ENCODE measurements at places on chromosomes 7 and 10.
A peak's percentile ranks its signal among the peaks of the same experiment; 100 is the strongest.

DNA sequence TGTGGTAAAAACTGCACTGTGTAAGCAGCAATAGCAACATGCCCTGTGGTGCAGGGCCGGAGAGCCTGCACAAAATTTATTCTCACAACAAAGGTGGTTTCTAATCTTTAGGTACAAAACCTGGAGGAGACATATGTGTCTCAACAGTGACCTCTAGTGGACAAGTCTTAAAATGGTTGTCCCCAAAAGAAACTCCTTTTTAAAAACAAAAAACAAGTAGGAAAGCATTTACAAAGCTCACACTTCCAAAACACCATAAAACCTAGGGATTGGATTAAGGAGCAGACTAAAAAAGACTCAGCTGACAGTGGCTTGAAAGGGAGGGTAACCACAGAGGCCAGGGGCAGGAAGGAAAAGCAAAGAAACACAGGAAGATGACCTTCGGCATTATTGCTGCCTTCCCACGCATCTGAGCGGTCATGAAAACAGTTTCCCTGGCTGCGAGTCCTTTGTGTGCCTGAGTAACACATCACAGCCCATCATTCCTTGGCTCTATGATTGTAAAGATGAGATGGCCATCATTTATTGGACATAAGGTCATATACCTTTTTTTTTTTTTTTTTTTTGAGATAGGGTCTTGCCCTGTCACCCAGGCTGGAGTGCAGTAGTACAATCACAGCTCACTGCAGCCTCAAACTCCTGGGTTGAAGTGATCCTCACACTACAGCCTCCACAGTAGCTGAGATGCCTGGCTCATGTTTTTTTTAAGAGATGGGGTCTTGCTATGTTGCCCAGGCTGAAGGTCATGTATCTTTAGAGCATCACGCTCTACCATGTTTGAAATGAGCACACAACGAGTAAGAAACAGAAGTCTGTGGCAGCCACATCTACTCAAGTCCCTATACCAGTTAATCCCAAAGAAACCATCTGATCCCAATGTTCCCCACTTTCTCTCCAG lies 39.5 kb downstream of the RSU1 start:
- no peak overlapping the region for H3K4me3 ChIP-seq
- DNase-seq = no peak
- no peaks in the 10 kb centered on the region for H3K36me3 ChIP-seq

- H3K27ac ChIP-seq = no peak overlapping the region
- DNase-seq = no peak
- H3K27me3 ChIP-seq = peaks cover 89% of the 10 kb centered on the region
- H3K36me3 ChIP-seq = no peaks in the 10 kb centered on the region
Observed at GRCh38 chr10:15871823-15872222, 11.5 kb upstream of the MINDY3 start.

DNA sequence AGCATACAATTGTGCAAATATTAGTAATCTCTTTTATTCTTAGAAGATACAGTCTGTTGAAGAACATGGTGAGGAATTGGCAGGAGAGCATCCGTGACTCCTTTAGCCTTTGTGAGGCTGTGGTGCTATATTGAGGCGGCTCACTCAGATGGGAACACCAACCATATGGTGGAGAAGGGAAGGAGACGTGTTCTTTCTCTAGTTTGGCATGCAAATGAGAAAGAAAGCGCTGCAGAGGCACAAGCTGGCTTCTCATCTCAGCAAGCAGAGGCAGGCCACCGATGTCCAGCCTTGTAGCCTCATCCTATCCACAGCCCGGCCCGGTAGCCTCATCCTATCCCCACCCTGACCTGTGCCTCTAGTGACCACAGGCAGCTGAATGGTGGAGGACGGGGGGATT lies 288.3 kb downstream of the CAMK1D start:
- no peaks in the 10 kb centered on the region for H3K36me3 ChIP-seq
- H3K27ac ChIP-seq = no peak overlapping the region
- DNase-seq = no peak

GRCh38 chr7:55382251-55382650 lies 17.1 kb downstream of the LANCL2 start:
- H3K36me3 ChIP-seq = peaks cover 49% of the 10 kb centered on the region
- no peak overlapping the region for H3K27ac ChIP-seq
- H3K4me3 ChIP-seq = no peak overlapping the region
- peaks cover 6% of the 10 kb centered on the region for H3K4me1 ChIP-seq
- no peak for DNase-seq

GRCh38 chr7:32658467-32658869 lies 163.2 kb downstream of the AVL9 start:
- no peaks in the 10 kb centered on the region for H3K36me3 ChIP-seq
- H3K27me3 ChIP-seq = no peaks in the 10 kb centered on the region
- H3K4me3 ChIP-seq = no peak overlapping the region
- no peaks in the 10 kb centered on the region for H3K4me1 ChIP-seq
- no peak for DNase-seq

- no peak overlapping the region for H3K4me3 ChIP-seq
- H3K27ac ChIP-seq = no peak overlapping the region
- peaks cover 1% of the 10 kb centered on the region for H3K4me1 ChIP-seq
- H3K36me3 ChIP-seq = no peaks in the 10 kb centered on the region
- H3K27me3 ChIP-seq = no peaks in the 10 kb centered on the region
Observed at GRCh38 chr7:37409461-37409860, 39.2 kb downstream of the ELMO1 start.

- H3K4me3 ChIP-seq = no peak overlapping the region
- DNase-seq = no peak
Observed at GRCh38 chr10:17113889-17114540, 15.6 kb downstream of the CUBN start.

DNA sequence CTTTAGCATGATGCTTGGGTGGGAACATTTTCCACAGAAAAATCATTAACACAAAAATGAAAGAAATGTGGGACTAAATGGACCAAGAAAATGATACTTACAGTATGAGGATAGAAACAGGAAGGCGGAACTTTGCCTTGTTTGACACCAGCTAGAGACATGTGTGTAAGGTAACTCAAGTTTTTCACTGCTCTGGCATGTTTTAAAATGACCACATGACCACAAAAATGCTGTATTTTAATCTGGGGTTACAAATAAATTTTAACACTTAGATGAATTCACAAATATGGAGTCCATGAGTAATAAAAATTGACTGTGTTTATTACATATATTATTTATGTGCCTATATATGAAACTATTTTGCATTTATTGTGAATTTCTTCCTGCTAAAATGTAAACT lies 100.9 kb upstream of the PHYHIPL start:
- peaks cover 2% of the 10 kb centered on the region for H3K4me1 ChIP-seq
- H3K4me3 ChIP-seq = no peak overlapping the region
- H3K27ac ChIP-seq = no peak overlapping the region
- no peak for DNase-seq
- H3K27me3 ChIP-seq = no peaks in the 10 kb centered on the region
- H3K36me3 ChIP-seq = no peaks in the 10 kb centered on the region

DNA sequence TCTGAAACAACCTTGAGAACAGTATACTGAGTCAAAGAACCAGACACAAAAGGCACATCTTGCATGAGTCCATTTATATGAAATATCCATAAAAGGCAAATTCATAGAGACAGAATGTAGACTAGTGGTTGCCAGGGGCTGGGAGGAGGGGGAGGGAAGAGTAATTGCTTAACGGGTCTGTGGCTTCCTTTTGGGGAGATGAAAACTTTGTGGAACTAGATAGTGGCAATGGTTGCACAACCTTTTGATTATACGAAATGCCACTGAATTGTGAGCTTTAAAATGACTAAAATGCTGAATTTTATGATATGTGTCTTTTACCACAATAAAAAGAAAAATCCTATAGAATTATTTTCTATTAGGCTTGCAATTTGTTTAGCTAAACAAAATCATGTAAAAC lies 16.8 kb downstream of the ADRB1 start:
- no peak overlapping the region for H3K4me3 ChIP-seq
- H3K27ac ChIP-seq = no peak overlapping the region
- H3K36me3 ChIP-seq = no peaks in the 10 kb centered on the region
- H3K27me3 ChIP-seq = peaks cover 14% of the 10 kb centered on the region

DNA sequence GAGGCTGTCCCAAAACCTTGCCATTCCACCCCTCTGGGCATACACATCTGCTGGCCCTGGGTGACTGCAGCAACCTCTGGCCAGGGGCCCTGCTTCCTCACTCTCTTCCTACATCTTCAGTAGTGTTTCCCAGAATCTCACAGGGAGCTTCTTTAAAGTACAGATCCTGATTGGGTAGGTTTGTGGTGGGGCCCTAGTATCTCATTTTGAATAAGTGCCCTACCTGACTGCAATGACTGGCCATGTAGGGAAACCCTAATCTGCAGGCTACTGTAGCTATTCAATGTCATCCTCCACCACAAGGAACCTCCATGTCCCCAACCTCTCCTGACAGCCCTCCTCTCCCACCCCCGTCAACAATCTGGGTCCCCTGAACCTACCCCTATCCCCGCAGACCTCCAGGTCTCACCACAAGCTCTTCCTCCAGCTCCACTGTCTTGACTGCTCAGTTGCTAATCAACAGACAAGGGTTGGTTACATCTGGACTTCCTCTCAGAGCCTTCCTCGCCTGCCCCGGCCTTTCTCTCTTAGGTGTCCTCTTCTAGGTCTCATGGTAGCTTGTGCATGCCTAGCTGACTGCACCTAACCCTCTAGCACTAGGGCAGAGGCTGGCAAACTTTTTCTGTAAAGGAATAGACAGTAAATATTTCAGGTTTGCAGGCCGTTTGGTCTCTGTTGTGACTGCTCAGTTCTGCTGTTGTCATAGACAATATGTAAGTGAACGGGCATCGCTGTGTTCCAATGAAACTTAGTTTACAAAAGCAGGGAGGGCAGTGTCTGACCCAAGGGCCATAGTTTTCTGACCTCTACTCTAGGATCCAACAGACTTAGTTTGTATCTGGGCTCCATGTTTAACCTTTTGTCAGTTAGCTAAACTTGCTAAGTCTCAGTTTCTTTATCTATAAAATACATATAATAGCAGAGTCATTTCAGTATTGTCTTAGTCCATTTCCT lies 121.1 kb downstream of the AOAH start:
- H3K4me1 ChIP-seq = peaks cover 41% of the 10 kb centered on the region
- H3K27me3 ChIP-seq = peaks cover 9% of the 10 kb centered on the region
- H3K27ac ChIP-seq = no peak overlapping the region
- no peak overlapping the region for H3K4me3 ChIP-seq
- DNase-seq = no peak

DNA sequence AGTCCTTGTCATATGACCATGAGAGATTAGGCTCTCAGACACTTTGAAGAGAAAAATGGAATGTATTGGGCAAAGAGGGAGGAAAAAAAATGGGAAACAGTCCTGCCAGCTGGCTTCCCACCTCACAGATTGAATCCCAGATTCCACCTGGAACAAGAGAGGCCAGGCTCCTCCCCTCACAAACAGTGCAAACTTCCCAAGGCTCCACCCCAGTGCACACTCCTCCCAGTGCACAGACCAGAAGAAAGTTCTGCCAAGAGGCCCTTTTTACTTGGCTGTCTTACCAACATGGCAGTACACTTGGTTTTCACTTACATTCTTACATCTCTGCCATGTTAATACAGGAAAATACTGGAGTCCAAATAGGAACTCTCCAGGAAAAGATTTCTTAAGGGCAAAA lies 202.3 kb downstream of the AHR start:
- DNase-seq = no peak
- H3K27me3 ChIP-seq = no peaks in the 10 kb centered on the region

DNA sequence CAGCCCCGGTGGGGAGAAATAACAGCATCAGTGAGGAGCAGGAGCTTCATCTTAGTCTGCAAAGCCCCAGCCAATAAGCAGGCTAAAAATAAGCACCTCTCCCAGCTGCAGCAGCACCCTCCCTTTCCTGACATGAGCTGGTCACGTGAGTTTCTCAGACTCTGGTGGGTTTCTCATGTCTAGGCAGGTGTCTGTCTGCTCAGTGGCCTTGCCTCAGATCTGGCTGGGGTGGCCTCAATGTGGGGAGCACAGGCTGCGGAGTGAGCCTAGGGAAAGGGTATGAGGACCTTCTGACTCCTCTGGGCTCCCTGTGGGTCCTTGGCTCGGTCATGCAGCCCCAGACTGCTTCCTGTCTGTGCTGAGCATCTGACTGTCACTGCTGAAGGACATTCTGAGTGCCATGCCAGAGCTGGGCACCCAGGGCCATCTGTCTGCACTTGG lies 81.6 kb upstream of the LRRC4 start:
- no peak overlapping the region for H3K4me3 ChIP-seq
- DNase-seq = no peak
- no peaks in the 10 kb centered on the region for H3K36me3 ChIP-seq
- H3K4me1 ChIP-seq = no peaks in the 10 kb centered on the region

GRCh38 chr10:76543655-76544054 lies 1094.0 kb downstream of the KCNMA1 start:
- no peaks in the 10 kb centered on the region for H3K27me3 ChIP-seq
- H3K27ac ChIP-seq = no peak overlapping the region
- H3K4me3 ChIP-seq = no peak overlapping the region
- DNase-seq = no peak
- H3K4me1 ChIP-seq = peaks cover 31% of the 10 kb centered on the region

DNA sequence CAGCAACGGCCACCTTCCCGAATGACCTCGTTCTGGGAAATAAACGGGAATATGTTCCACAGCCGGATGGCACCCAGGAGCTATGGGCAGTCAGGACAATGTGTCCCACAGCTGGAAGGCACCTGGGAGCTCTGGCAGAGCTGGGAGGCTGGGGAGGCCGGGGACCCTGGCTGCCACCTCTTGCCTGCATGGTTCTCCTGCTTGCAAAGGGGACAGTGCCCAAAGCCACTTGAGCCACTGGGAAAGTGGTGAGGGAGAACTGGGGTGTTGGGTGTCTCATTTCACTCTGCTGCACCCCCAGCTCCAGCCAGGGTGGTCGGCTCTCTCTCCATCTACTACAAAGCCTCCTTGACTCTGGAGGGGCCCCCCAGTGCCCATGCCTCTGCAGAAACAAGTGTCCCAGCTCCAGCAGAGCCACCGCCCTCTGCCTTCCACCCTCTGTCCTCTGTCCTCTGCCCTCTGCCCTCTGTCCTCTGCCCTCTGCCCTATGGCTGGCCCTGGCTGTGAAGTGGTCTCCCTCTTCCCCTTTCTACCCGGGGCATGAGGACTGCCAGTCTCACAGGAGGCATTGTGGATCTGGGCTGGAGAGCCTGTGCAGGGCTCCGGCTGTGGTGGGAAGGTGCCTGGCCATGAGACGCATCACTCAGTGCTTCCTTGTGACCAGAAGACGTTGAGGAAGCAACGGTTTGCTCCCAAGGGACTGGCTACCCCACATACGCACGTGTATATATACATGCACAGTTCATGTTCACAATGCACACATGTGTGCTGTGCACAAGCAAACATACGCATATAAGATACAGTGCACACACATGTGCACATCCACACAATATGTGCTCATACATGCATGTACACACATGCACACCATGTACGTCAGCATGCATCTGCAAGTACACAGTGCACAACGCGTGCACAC lies 21.5 kb upstream of the INPP5A start:
- H3K36me3 ChIP-seq = no peaks in the 10 kb centered on the region
- H3K4me1 ChIP-seq = peaks cover 54% of the 10 kb centered on the region
- H3K27ac ChIP-seq = peak overlapping the region; percentile 97
- H3K4me3 ChIP-seq = peak overlapping the region; percentile 54

DNA sequence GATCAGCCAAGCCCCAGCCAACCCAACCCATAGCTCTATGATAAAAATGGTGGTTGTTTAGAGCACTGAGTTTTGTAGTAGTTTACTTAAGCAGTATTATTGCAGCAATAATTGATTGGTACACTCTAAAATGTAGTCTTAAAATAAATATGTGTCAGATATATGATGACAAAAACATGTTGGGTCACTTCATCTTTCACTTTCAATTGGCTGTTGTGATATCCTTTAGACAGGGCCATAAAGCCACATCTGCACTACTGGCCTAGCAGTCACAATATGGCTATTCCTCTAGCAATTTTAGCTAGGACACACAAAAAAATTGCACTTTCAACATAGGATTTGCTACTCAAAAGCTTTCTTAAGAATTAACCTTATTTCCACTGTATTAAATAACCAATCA lies 5.9 kb upstream of the CAV1 start:
- H3K27me3 ChIP-seq = peaks cover 18% of the 10 kb centered on the region
- no peak overlapping the region for H3K27ac ChIP-seq
- H3K4me3 ChIP-seq = no peak overlapping the region
- DNase-seq = no peak
- H3K4me1 ChIP-seq = no peaks in the 10 kb centered on the region
- no peaks in the 10 kb centered on the region for H3K36me3 ChIP-seq
